Breast epithelium (tissue), 4 donors: ENCODE measurements at places on chromosomes 13 and 19. TPM values are rescaled to one million over a fixed set of nuclear protein-coding genes. Genes with fewer than 3 reads are reported as not detected.

Gene HAUS8
- total RNA-seq: 5.8 TPM

Gene SHISA7
- not detected for total RNA-seq

Gene CAB39L
- 44.8 TPM for total RNA-seq

Gene NALCN
- total RNA-seq: 0.80 TPM

Gene FSD1
- not detected for total RNA-seq

Gene CGB5
- not detected for total RNA-seq

Gene SLITRK6
- total RNA-seq: 19.0 TPM

Gene PABPC3
- not detected for total RNA-seq

Gene AXL
- 89.8 TPM for total RNA-seq

DNA sequence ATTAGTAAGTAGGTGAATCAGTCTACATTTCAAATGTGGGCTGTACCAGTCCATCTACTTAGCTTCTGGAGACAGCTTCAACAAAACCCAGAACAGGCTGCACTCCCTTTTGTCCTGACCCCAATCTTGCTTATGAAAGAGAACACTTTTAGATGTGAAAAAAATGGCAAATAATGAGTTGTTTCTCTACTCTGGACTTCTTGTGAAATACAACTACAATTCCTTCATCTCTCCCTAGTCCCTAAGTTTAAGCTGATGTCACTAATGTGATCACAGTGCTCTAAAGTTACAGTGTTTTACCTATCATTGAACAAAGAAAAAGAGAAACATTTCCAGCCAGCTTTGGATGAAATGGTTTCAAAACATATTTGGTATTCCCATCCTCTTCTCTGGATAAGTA is 183.9 kb downstream of the LHFPL6 start:
- no peak for DNase-seq

DNA sequence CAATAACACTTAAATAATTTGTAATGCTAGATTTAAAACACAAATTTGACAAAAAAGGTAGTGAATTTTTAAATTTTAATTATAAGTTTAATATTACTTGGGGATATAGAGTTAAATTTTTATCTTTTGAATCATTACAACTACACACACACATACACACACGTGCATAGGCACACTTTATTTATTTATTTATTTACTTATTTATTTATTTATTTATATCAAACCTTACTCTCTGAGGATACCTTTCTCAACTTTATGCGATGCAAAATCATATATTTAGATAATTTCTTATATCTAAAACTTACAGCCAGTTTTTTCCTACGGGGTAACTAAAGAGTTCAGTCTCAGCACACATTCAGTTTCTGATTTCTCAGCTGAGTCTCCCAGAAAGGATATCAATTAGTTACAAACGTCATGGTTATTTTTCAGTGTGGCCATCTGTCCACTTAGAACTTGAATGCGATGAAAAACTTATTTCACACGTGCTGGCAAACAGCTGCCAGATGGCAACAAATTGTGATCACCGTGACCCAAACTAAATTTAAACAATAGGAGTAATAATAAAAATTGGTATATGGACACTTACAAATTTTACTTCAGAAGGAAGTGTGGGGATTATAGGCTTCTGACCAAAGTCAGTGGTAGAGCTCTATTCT is 683.1 kb upstream of the PRR20A start:
- DNase-seq: no peak

- peak; percentile 68 for DNase-seq
Observed at GRCh38 chr19:6021878-6022569, 44.1 kb upstream of the RANBP3 start.

GRCh38 chr19:32895384-32895783 is 25.8 kb upstream of the SLC7A9 start:
- no peak for DNase-seq

- no peak for DNase-seq
Observed at GRCh38 chr19:40521276-40521675, 54.5 kb downstream of the SPTBN4 start.

DNA sequence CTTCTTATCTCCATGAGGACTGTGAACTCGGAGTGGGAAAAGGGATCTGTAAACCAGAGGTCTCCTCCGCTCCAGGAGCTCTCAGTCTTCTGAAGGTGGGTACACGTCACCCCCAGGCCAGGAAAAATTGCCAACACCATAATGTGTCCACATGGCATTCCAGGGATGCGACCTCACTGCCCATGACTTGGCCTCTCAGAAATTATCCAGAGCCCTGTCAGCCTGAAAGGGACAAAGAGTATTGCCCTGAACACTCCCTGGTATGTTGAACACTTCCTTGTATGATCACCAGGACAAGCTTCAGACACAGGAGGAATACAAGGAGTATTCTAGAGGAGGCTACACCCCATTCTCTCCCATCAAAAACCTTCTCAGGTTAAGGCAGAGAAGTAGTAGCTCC is 81.0 kb upstream of the SLC7A1 start:
- DNase-seq: no peak

DNA sequence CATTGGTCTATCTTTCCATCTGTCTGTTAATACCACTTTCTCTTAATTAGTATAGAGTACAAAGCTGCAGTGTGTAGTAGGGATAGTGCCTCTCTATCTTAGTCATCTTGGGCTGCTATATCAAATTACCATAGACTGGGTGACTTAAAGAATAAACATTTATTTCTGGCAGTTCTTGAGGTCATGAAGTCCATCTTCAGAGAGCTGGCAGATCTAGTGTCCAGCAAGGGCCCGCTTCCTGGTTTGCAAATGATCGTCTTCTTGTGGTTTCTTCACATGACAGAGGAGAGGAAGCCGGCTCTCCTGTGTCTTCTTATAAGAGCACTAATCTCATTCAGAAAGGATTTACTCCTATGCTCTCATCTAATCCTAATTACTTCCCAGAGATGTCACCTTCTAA is 6.1 kb downstream of the ZNF700 start:
- DNase-seq: no peak

GRCh38 chr19:29535214-29535831 is 9.5 kb downstream of the VSTM2B start:
- DNase-seq: no peak

GRCh38 chr13:44818016-44818415 is 171.3 kb downstream of the NUFIP1 start:
- no peak for DNase-seq

- no peak for DNase-seq
Observed at GRCh38 chr19:39833160-39833463, 850 bp downstream of the DYRK1B start.

DNA sequence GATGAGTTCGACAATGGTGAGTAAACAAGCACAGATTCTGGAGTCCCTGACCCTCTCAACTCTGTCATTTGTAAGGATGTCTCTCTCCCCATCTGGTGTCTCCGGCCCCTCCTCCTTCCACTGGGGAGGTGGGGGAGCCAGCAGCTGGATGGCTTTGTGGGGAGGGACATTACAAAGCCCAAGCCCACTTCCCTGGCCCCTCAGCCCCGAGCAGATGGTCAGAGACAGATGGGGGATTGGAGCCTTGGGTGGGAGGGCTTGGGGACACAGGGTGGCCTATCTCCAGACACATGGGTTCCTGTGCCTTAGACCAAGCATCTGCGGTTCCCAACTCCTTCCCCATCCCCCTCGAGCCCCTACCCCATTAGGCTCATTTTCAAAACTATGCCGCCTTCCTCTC is 2.5 kb downstream of the TIMM50 start:
- DNase-seq: no peak

DNA sequence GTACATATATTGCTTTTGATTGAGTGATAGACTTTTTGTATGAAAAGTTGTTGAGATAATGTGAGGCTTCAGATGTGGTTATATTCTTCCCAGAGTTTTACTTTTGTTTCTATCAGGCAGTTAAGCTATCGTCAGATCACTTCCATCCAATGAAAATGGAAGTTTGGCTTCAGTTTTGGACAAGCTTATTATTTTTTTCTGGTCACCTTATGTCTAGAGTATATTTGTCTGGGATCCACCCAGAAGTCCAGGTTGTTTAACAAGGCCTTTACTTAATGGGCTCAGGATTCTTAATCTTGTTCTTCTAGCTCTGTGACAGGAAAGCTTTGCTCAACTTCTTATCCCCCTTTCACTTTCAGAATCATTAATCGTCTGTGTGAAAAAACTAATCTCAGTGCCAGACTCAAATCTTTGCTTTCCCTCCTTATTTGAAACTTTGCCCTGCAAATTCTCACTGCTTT is 150.9 kb downstream of the PDS5B start:
- no peak for DNase-seq

DNA sequence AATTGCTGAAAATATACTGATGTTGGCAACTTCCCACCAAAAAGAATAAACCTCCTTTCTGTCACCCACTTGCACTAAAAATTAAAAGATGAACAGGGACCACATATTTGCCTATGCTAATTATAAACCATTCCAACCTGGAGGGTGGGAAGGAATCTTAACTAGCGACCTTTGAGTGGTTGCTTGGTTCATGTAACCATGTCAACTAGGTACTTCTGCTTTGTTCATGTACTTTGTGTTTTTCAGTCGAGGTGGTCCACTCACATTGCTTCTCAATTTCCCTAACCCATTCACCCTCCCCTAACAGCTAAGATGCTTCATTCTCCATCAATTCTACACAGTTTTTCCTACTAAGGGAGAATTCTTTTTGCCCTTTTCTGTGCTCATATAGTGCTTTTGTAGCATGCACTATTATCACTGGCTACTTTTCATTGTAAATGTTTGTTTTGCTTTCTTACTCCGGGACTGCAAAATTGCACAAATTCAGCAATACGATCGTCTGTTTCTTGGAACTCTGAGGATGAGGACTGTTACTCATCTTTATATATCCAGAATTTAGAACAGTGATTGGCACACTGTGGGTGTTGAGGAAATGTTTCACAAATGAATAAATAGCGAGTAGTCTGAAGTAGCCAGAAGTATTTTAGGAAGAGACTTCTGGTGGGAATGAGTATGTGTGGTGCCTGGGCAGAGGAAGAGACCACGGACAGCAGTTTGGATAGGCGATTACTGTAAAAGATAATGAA is 187.5 kb downstream of the GPC6 start:
- DNase-seq: no peak

DNA sequence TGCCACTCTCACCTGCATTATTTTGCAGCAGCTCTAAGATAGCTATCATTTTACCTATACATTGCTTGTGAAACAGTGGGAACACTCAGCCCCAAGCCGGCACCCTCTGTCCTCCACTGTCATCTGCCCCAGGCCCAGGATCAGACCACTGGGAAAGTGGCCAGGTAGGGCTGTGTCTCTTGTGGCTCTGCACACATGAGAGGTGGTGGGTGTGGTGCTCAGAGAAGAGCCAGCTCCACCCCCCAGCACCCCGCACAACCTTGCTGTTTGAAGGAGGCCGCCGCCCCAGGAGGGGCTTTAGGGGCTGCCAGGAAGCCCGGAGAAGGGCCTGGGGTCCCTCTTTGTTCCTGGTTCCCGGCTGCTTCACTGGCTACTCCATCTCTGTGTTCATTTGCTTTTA is 26.6 kb downstream of the PPP1R37 start:
- DNase-seq: no peak

GRCh38 chr13:33727297-33728083 is 90.5 kb upstream of the RFC3 start:
- no peak for DNase-seq

DNA sequence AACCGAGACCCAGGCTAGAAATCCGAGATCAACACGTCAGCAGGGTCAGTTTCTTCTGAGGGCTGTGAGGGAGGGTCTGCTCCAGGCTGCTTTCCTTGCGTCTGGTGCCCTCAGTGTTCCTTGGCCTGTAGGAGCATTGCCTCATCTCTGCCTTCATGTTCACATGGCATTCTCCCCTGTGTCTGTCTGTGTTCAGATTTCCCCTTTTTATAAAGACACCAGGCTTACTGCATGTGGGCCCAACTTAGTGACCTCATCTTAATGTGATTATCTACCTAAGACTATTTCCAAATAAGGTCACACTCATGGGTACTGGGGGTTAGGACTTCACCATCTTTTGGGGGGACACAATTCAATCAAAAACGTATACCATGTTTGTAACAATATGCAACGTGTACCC is 57.2 kb upstream of the C1QTNF9 start:
- DNase-seq: no peak

DNA sequence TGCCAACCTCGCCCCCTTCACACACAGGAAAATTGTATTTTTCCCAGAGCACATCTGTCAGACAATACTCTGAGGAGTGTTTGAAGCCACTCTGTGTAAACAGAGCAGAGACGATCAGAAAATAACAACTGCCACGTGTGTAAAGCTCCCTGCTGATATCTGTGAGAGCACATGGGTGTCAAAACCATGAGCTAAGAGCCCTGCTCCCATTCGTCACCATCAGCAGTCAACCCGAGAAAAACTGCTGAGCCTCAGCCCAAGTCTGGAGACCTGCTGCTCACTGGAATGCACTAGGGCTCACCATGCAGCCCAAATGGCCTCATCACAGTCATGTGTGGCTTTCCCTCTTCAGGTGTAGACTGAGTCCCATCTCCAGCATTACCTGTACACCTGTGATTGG is 304.1 kb downstream of the FGF14 start:
- DNase-seq: no peak

GRCh38 chr19:16266586-16266942 is 58.1 kb upstream of the KLF2 start:
- no peak for DNase-seq

DNA sequence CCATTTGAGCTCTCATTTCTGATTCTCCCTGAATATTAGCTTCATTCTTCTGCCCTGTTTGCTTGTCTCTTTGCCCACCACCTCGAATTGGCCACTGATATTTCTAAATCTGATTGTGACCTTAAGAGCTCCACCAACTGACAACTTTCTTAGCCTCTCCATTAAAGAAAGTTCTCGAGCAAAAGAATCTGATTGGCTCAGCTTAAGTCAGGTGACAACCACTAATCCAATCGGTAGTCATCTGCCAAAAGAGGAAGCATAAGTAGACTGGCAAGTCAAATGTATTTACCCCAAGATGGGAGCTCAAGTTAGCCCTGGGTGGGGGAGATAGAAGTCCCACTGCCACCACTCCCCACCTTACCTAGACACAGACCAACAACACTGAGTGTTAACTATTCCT is 41.5 kb downstream of the NOTCH3 start:
- DNase-seq: no peak

GRCh38 chr13:33483471-33483870 is 197.9 kb upstream of the STARD13 start:
- DNase-seq: no peak

DNA sequence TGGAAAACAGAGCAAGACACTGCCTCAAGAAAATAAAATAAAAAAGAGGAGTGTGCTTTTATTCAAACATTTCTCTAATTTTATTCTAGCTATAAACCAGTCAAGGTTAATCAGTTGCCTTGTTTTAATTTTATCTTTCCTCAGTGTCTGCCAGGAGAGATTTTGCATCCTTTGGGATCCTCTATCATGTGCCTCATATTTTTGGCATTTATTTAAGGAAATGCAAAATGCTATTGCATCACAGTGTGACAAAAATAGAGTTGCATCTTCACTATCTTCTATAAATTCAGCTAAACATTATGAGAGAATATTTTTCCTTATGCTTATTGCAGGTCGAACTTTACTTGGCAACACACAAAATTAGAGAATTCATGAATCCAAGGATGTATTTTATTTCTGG is 639.0 kb upstream of the KLF12 start:
- no peak for DNase-seq
